Activated T-helper 2 cell treated with anti-CD3 and anti-CD28 coated beads, Interferon-gamma antibody, Interleukin-2, Interleukin-4, amounts not matched to agents 10 μg/mL and 5 μg/mL and 100 μg/mL, durations not matched to agents 14 hours and 24 hours and 36 hours (primary cell): ENCODE measurements at places on chromosomes 4 and X.

DNA sequence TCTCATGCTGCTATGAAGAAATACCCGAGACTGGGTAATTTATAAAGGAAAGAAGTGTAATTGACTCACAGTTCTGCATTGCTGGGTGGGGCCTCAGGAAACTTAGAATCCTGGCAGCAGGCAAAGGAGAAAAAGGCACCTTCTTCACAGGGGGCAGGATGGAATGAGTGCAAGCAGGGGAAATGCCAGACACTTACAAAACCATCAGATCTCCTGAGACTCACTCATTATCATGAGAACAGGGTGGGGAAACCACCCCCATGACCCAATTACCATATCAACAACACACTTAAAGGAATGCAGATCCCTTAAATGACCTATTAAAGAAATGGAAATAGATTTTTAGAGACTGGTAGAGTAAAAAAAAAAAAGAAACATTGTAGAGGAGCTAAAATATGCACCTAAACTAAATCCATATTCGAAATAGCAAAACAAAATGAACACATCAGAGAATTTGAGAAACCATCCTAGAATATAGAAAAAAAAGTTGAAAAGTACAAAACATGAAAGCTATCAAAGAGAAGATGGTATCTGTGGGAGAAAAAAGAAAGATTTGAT is 104.3 kb upstream of the UGT8 start:
- H3K4me1 ChIP-seq: no peaks in the 10 kb centered on the region
- H3K27me3 ChIP-seq: no peaks in the 10 kb centered on the region
- DNase-seq: no peak
- no peaks in the 10 kb centered on the region for H3K36me3 ChIP-seq
- H3K27ac ChIP-seq: no peak overlapping the region

DNA sequence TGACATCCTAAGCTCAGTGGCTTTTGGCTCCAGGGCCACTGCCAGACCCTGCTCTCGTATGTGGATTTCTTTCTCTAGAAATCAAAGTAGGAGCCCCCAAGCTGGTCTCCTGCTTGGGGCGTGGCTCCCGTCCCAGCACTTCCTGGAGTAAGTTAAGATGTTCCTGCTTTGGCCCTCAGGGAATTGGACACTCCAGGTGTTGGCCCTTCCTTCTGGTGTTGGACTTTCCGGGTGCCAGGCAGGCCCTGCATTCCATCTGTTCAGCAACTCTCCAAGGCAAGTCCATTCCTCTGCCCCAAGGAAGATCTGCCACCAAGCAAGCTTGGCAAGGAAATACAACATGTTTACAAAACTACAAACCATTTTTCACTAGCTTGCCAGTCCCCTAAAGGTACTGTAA is 22.1 kb upstream of the GPC4 start:
- H3K27ac ChIP-seq: no peak overlapping the region
- no peak overlapping the region for H3K4me3 ChIP-seq
- H3K36me3 ChIP-seq: no peaks in the 10 kb centered on the region
- H3K4me1 ChIP-seq: no peaks in the 10 kb centered on the region
- no peak for DNase-seq

GRCh38 chrX:47595716-47596251 is 13.5 kb downstream of the TIMP1 start:
- no peak for DNase-seq
- H3K36me3 ChIP-seq: peaks cover 9% of the 10 kb centered on the region
- no peak overlapping the region for H3K4me3 ChIP-seq
- H3K4me1 ChIP-seq: peaks cover 9% of the 10 kb centered on the region
- no peak overlapping the region for H3K27ac ChIP-seq

- H3K4me3 ChIP-seq: no peak overlapping the region
- no peak overlapping the region for H3K27ac ChIP-seq
- no peaks in the 10 kb centered on the region for H3K36me3 ChIP-seq
- H3K4me1 ChIP-seq: no peaks in the 10 kb centered on the region
Observed at GRCh38 chrX:123788744-123789143, 55.9 kb upstream of the THOC2 start.

GRCh38 chrX:118823263-118824172 is at the start of gene ZCCHC12:
TSS of gene ZCCHC12 (plus strand) at chrX:118823824. CDS start at chrX:118825245, 1,421 bp downstream.
- H3K36me3 ChIP-seq: no peaks in the 10 kb centered on the region
- no peak within 1 kb of the TSS for H3K27ac ChIP-seq
- no peak for DNase-seq
- peaks cover 5% of the 10 kb centered on the region for H3K4me1 ChIP-seq

GRCh38 chr4:154611833-154612232 is 623 bp downstream of the FGG start:
- no peak overlapping the region for H3K4me3 ChIP-seq
- peaks cover 30% of the 10 kb centered on the region for H3K27me3 ChIP-seq
- H3K27ac ChIP-seq: no peak overlapping the region
- no peaks in the 10 kb centered on the region for H3K36me3 ChIP-seq
- H3K4me1 ChIP-seq: peaks cover 4% of the 10 kb centered on the region

DNA sequence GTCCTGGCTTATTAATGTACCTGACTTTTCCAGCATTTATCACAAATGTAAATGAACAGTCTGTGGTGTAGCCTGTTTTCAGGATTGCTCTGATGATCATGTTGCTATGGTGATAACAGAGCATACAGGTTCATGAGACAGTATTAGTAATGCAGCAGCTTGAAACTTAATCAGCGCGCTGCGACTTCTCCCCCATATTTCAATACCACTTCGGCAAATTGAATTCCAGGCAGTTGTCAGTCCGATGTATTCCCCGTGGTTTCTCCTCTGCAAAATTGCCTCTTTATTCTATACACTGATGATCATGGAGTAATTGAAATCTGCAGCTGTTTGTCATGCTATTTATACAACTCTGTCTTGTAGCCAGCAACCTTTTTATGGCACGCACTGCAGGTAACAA is 239.3 kb downstream of the C4orf33 start:
- H3K36me3 ChIP-seq: no peaks in the 10 kb centered on the region
- H3K27ac ChIP-seq: no peak overlapping the region
- H3K4me3 ChIP-seq: no peak overlapping the region
- no peak for DNase-seq

GRCh38 chr4:78691971-78692821 is 84.0 kb upstream of the BMP2K start:
- DNase-seq: peak; percentile 9
- peaks cover 10% of the 10 kb centered on the region for H3K27me3 ChIP-seq
- H3K4me1 ChIP-seq: peaks cover 12% of the 10 kb centered on the region
- H3K36me3 ChIP-seq: no peaks in the 10 kb centered on the region

- no peaks in the 10 kb centered on the region for H3K36me3 ChIP-seq
- H3K4me3 ChIP-seq: no peak overlapping the region
- no peak for DNase-seq
- H3K27me3 ChIP-seq: no peaks in the 10 kb centered on the region
- H3K4me1 ChIP-seq: no peaks in the 10 kb centered on the region
- no peak overlapping the region for H3K27ac ChIP-seq
Observed at GRCh38 chrX:51459125-51459524, 37.3 kb downstream of the NUDT11 start.

DNA sequence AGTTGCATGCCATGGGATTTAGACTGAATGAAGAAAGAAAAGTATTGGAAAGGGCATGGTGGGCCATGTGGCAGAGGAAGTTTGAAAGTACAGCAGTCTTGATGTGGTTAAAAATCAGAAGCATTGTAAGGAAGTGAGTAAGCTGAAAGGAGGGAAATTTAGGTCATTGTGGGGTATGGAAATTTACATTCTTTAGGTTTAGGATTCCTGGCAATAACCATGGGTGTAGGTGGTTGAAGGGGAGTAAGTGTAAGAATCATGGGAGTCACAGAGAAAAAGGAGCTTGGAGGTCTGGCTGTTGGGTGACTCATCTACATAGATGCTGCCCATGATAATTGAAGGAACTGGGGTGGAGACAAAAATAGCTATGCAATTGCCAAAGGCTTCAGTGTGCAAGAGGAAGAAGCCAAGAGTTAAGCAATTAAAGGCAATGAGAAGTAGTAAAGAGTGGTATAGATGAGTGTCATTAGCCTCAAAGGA is 243.8 kb upstream of the LDB2 start:
- no peaks in the 10 kb centered on the region for H3K36me3 ChIP-seq
- no peak overlapping the region for H3K4me3 ChIP-seq
- no peak for DNase-seq
- peaks cover 3% of the 10 kb centered on the region for H3K4me1 ChIP-seq
- H3K27ac ChIP-seq: no peak overlapping the region

DNA sequence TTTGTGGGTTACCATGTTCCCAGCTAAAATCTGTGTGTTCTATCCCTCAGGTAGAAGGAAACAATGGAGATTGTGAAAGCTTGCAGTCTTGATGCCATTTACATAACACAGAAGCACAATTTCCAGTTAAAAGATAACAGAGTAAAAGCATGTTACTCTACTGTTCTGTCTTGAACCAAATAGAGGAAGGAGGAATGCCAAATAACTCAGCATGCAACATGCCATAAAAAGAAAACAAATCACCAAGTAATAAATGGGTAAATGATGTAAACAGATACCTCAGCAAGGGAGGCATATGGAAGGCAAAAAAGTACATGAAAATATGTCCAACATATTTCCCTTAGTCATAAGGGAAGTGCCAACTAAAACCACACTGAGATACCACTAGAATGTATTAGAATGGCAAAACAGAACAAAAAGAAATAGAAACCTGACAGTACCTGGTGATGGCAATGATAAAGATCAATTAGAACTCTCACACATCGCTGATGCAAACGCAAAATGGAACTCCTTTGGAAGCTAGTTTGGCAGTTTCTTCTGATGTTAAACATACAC is 502.6 kb upstream of the HS3ST1 start:
- H3K36me3 ChIP-seq: no peaks in the 10 kb centered on the region
- H3K4me3 ChIP-seq: no peak overlapping the region
- no peaks in the 10 kb centered on the region for H3K27me3 ChIP-seq
- no peak for DNase-seq
- H3K27ac ChIP-seq: no peak overlapping the region
